Calu3 (cell line): ENCODE measurements at places on chromosomes 1 and 21. TPM values are rescaled to one million over a fixed set of nuclear protein-coding genes. Genes with fewer than 3 reads are reported as not detected.

- H3K27me3 ChIP-seq, result no peaks in the 10 kb centered on the region
- H3K4me3 ChIP-seq, result no peak overlapping the region
- no peaks in the 10 kb centered on the region for H3K36me3 ChIP-seq
- no peak overlapping the region for H3K27ac ChIP-seq
Observed at GRCh38 chr1:100433563-100433962, 81.3 kb downstream of the CDC14A start.

DNA sequence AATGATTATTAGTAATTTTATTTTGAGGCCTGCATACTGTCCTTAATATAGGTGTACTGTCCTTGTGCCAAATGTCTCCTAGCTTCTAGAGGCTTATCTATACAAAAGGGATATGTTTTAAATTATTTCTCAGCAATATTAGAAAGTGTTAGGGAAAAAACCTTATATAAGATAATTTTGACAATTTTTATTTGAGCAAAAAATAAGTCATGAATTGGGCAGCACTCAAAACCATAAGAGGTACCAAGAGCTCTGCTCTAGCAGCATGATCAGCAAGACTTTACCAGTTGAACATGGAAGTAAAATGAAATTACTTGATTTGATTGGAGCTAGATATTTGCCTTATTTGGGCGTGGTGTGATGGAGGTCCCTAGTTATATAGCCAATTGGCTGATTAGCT is 157.1 kb downstream of the PTBP2 start:
- no peaks in the 10 kb centered on the region for H3K36me3 ChIP-seq
- H3K4me3 ChIP-seq, result no peak overlapping the region
- no peaks in the 10 kb centered on the region for H3K27me3 ChIP-seq
- DNase-seq, result no peak
- no peak overlapping the region for H3K27ac ChIP-seq

DNA sequence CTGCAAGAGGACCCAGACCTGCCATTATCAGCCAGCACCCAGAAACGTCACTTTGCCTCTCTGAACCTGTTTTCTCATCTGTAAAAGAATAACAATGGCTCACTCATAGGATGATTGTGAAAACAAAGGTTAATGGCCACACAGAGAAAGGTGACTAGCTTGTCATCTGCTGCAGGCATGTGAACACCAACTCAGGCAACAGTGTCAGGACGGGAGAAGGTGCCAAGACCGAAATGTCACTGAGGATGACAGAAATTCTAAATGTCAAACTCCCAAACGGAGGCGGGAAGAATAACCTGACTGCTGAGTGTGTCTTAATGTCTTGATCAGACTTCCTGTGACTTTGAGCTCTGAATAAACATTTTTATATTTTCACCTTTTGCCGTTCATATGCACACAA is 10.3 kb downstream of the PADI4 start:
- no peaks in the 10 kb centered on the region for H3K4me1 ChIP-seq
- H3K27me3 ChIP-seq, result no peaks in the 10 kb centered on the region
- no peak overlapping the region for H3K27ac ChIP-seq
- H3K36me3 ChIP-seq, result no peaks in the 10 kb centered on the region
- no peak overlapping the region for H3K4me3 ChIP-seq
- DNase-seq, result no peak

The TSPAN2 gene
- total RNA-seq, result 6.0 and 7.7 TPM in 2 replicates
